ENCODE measurements at places on chromosomes 6 and 20.

DNA sequence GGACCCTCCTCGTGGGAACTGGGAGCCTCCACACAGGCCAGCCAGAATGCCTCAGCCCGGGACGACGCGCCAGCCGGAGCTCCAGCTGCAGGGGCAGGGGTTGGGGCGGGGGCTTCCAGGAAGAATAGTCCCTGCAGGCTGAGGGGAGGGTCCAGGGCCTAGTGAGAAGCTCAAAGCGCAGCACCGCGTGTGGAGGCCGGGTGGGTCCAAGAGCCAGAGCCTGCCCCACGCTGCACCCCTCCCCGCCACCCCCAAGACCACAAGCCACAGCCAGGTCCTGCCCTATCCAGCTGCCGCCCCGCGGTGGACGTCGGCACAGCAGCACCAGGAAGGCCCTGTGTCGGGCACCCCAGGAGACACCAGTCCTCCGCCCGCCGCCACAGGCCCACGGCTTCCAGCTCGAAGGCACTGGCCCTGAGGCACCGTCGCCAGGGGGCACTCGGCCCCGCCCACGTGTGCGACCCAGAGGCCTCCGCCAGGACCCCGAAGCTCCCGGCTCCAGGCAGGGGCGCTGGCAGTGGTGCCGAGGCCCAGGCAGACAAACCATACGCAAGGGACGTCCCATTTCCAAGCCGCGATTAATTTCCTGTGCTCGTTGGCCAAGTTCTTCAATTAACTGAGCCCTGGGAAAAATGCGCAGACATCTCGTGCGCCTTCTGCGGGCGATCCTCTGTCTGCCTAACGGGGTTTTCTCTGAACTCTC, 19.5 kb downstream of the KCNQ2 start:
- no peak for DNase-seq

GRCh38 chr6:132496519-132497180, 16.3 kb downstream of the STX7 start:
- no peak for DNase-seq

- no peak for DNase-seq
Observed at GRCh38 chr6:56486681-56487080, 156.0 kb downstream of the DST start.

- DNase-seq, result no peak
Observed at GRCh38 chr6:14897831-14898230, 348.0 kb upstream of the JARID2 start.

DNA sequence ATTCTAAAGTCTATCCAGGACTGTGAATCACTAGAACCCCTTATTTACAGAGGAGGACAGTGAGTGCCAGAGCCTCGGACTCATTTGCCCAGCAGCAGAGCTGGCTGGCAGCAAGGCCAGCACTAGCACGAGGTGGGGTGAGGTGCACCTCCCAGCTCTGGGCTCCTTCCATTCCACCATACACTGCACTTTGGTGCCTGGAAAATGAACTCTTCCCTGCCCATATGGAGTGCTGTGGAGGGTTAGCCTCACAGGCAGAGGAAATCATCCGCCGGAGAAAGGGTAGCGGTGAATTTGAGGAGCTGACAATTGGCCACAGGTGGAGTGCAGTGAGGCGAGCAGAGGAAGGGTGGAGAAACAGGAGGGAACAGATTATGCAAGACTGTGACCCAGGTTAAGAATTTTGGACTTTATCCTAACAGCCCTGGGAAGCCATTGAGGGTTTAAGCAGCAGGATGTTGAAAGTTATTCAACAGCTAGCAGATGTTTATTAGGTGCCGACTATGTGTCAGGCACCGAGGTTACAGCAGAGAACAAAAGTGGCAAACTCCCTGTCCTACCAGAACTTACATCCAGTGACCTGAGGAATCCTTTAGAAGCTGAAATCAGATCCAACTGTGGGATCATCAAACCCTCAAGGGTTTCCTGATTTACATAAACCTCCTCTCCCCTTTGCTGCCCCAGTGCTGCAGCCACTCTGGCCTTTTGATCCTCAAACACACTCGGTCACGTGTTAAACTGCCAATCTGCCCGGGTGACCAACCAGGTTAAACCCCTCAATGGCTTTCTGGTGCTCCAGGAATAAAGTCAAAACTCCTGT, 6.2 kb downstream of the TRIM26 start:
- no peak for DNase-seq

GRCh38 chr6:20416567-20417345, 15.1 kb downstream of the E2F3 start:
- no peak for DNase-seq

DNA sequence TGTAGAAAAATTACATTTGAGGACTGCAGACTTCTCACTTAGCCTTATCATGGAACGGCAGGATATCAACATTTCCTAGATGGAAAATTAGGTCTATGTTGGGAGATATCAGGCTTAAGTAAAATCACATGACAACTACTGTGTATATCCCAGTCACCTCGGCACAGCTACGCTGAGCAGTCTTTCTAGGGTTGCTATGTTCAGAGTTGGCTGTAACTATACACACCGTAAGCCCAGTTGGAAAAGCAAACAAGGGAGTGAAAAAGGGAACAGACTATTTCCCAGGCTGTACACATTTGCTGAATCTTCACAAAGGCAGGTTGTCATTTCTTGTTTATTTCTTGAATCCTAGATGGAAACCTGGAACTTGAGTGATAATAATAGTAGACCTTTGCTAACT, 80.7 kb upstream of the PTPRK start:
- no peak for DNase-seq

DNA sequence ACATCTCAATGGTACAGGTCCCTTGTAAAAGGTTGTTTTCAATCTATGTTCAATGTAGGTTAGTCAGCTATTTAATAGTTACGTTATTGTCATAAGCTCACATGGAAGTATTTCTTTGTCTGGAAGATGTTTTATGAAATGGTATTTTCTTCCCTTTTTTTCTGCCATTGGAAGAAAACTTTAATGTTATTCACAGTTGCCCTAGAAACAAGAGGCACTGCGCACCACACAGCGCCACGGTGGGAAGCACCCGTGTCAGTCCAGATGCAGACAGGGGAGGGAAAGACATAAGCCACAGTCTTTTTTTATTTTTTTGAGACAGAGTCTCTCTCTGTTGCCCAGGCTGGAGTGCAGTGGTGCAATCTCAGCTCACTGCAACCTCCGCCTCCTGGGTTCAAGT, 82.1 kb downstream of the GCNT2 start:
- DNase-seq, result no peak

DNA sequence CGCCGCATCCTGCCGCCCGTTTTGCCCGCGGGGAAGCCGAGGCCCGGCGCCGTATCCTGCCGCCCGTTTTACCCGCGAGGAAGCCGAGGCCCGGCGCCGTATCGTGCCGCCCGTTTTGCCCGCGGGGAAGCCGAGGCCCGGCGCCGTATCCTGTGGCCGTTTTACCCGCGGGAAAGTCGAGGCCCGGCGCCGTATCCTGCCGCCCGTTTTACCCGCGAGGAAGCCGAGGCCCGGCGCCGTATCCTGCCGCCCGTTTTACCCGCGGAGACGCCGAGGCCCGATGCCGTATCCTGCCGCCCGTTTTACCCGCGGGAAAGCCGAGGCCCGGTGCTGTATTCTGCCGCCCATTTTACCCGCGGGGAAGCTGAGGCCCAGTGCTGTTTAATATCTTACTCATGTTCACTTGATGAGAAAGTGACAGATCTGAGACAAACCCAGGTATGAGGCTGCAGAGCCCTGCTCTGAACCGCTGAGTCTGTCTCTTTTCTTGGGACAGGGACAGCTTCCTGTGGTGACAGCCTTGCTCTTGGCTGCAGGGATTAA, 129.4 kb downstream of the CDH26 start:
- DNase-seq, result no peak

GRCh38 chr6:105616521-105616920, 213.6 kb upstream of the PREP start:
- DNase-seq, result no peak

DNA sequence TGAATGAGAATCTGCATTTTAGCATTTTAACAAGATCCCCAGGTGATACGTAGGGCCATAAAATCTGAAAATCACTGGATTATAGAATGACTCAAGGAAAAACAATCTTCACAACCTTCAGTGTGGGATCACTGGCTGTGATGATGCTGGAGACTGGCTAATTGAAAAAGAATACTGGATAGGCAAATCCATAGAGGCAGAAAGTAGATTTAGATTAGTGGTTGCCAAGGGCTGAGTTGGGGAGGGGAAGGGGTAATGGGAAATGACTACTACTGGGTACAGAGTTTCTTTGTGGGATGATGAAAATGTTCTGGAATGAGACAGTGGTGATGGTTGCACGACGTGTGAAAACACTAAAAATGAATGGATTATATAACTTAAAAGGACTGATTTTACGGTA, 84.1 kb downstream of the CDK19 start:
- no peak for DNase-seq

- DNase-seq, result no peak
Observed at GRCh38 chr6:46781478-46782378, 11.5 kb upstream of the MEP1A start.

GRCh38 chr6:37103169-37104039, 66.5 kb upstream of the PIM1 start:
- DNase-seq, result no peak

- DNase-seq, result no peak
Observed at GRCh38 chr6:36350082-36350481, 13.4 kb upstream of the BNIP5 start.

- no peak for DNase-seq
Observed at GRCh38 chr6:169810066-169810989, 58.9 kb downstream of the ERMARD start.

GRCh38 chr20:36336954-36337704, 31.0 kb downstream of the DLGAP4 start:
- DNase-seq, result no peak

Data from stimulated activated CD8-positive, alpha-beta memory T cell treated with anti-CD3 and anti-CD28 coated beads, Interleukin-7, amount 100 ng/mL, for 1 hour (primary cell).